ENCODE measurements at places on chromosomes 5 and 9.
A peak's percentile ranks its signal among the peaks of the same experiment; 100 is the strongest.

GRCh38 chr9:95494416-95495371, 22.1 kb downstream of the PTCH1 start:
- no peak for DNase-seq

DNA sequence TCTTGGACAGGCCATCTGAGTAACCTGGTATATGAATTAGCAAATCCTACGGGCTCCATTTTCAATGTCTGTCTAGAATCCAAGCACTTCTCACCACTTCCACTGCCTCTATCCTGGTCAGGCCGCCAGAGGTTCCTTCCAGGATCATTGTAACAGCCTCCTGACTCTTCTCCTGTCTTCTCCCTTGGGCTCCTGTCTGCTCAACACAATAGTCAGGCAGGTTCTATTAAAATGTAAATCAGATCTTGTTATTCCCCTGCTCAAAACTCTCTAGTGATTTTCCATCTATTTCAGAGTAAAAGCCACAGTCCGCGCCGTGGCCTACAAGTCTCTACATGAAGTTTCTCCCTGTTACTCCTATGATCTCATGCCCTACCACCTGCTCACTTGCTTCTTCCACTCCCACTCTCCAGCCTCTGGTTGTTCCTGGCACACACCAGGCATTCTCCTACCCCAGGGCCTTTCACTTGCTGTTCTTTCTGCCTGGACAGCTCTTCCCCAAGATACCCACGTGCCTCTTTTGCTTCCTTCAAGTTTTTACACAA, 21.7 kb downstream of the ZNF366 start:
- peak; percentile 62 for DNase-seq

- DNase-seq = no peak
Observed at GRCh38 chr5:133122711-133123110, 70.9 kb downstream of the HSPA4 start.

- DNase-seq = no peak
Observed at GRCh38 chr5:150347451-150347850, 10.0 kb upstream of the TCOF1 start.

- DNase-seq = no peak
Observed at GRCh38 chr9:3367185-3367584, 158.6 kb downstream of the RFX3 start.

Measured in right hindlimb (tissue), 1 donor.